PC-9 (cell line): ENCODE measurements at places on chromosomes 12 and 14.

GRCh38 chr14:69690042-69690441, 76.9 kb upstream of the SRSF5 start:
- no peak for DNase-seq

- DNase-seq = no peak
Measured at GRCh38 chr14:104253223-104253822, 114.9 kb downstream of the KIF26A start.

- DNase-seq = no peak
Measured at GRCh38 chr12:31234053-31234840, 91.7 kb downstream of the SINHCAF start.

DNA sequence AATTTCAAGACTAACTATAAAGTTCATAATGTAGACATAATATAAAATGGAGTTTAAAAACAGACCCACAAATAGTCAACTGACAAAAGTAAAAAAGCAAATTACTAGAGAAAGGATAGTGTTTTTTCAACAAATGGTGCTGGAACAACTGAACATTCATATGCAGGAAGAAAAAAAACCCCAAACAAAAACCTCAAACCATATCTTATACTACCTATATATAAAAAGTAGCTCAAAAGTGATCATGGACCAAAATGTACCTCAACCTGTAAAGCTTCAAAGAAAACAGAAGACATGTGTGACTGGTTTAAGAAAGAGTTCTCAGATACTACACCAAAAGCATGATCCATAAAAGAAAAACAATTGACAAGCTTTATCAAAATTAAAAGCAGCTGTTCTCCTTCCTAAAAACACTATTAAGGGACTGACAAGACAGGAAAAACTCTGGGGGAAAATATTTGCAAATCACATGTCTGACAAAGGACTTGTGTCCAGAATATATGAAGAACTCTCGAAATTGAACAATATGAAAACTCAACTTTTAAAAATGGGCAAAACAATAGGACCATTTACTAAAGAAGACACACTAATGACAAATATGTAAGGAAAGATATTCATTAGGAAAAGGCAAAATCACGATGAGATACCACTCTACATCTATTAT, 22.7 kb upstream of the ARID4A start:
- DNase-seq = no peak

DNA sequence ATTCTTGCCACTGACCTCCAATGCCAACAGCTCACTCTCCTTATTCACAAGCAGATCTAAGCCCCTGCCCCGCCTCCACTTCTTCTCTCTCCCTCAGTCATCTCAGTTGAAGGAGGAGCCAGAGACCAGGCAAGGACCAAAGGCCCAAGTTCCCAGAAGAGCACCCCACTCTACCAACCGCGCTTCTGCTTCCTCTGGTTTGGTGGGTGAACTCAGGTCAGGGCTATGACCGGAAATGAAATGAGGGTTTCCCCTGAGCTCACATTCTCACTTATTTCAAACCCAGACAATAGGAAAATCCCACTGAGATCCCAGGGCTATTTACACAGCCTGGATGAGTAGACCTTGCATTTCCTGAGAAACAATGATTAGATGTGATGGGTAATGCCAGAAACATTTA, 9.9 kb downstream of the DPF3 start:
- no peak for DNase-seq

DNA sequence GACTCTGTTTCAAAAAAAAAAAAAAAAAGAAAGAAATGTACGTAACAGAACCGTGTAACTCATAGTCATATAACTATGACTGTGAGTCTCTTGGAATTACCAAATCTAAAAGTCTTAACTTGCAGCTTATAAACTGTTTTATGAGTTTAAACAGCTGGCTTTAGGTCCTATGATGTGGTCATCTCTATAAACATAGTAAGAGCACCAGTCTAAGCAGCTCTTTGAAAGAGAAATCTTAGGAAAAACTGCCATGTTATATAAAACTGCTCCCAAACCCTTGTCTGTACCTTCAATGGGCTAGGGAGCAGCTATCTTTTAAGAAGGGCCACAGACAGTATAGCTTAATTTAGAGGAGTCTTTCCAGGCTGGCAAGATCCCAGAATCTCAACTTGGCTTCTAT, 115.5 kb upstream of the AEBP2 start:
- DNase-seq = no peak

DNA sequence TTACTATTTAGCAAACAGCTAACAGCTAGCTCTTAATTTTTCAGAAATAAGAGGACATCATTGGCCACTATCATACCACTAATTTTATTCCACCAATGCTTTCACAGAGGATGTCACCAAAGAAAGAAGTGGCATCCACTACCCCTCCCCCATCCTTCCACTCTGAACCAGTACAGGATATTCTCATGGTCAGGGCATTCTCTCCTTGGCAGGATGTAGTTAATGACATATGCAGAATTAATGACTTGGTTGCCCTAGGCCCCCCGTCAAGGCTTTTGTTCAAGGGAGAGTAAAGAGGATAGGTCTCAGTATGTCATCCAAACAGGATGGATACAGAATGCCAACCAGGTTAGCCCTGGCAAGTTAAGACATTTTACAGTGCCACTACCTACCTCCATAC, 18.9 kb upstream of the NUP107 start:
- DNase-seq = no peak

DNA sequence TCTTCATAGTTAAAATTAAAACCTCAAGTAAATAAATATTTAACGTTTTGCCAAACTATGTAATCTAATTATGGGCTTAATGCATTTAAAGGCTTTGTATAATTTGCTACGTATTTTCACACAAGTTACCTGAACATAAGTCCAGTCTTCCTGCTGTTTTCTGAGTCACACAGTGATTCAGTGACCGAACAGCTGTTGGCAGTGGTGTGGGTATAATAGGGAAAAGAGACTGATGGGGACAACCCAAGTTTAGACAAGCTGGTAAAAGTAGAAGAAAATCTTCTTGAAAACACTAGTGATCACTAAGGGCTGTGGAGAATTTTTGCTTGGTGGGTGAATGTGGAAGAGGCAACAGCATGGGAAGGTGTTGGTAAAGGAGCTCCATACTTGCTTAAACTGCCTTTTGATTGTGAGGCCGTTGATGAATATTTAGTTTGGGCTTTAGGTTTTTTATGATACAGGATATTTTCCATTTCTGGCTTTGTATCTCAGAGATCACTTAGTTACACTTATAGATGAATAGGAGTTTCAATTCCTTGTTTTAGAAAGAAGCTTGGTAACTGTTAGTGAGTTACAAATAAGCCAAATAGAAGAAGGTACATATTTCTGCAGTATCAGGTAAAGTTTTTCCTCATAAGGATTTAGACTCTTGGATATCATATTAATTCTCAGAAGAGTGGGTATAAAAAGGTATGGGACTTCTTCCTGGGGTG, 23.9 kb downstream of the LRRK2 start:
- no peak for DNase-seq

GRCh38 chr14:79298373-79298772, 912.9 kb downstream of the DIO2 start:
- no peak for DNase-seq

DNA sequence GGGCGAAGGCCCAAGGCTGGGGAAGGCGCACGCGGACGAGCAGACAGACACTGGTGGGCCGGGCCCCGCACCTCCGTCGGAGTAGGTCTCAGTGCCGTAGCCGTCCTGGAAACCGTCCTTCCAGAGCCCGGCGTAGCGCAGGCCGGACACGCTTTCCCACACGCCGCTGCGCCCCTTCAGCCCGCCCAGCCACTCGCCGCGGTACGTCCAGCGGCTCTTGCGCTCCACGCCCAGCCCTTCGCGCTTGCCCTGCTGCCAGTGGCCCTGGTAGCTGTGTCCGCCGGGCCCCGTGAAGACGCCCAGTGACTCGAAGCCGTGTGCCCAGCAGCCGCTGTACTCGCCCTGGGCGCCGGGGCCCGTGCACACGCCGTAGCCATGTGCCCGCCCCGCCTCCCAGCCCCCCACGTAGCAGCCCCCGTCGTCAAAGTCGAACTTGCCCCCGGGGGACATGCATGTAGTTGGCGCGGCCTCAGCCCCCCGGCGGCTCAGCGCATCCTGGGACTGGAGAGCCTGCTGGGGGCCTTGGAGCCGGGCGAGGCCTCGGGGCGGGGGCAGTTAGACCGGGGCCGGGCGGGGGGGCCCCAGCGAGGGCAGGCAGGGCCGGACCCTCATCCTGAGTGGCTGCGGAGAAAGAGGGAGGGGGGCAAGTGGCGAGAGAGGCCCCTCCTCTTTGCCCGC, 1.4 kb downstream of the JPH4 start:
- no peak for DNase-seq

GRCh38 chr12:79203058-79203647, 338.6 kb downstream of the SYT1 start:
- DNase-seq = no peak
